ENCODE measurements at places on chromosomes 13 and 19.

DNA sequence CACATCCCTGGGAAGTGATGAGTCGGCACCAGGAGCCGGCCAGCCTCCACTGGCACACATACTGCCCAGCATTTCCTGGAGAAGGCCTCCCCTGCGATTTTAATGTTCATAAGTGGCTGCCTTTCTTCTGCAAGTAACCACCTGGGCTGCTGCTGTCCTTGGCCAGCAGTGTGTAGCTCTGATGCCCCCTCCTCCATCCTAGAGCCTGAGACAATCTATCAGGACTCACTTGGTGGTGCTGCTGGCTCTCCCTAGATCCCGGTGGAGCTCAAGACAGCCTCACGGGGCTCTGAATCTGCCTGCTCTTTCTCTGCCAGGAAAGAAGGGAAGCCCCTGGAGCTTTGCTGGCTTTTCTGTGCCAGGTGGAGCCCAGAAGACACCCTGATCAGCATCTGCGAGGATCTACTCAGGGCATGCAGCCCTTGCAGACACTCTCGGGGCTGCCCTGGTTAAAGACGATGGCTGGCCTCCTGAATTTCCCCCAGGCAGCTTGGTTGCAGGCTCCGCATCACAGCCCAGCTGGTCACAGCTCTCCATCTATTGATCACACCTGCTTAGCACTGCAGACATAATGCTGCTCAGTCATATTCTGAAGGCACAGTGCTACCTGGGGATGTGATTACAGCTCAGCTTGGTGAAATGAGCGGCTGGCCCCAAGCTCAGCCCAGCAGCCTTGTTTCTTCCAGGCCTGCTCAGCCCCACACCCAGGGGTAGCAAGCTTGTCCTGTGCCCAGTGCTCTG lies 122.3 kb downstream of the ZDHHC20 start:
- no peak for DNase-seq

GRCh38 chr13:74037762-74038161 lies 96.4 kb downstream of the KLF12 start:
- DNase-seq: no peak

GRCh38 chr19:54376610-54377285 lies 12.0 kb upstream of the LAIR1 start:
- no peak for DNase-seq

- no peak for DNase-seq
These were observed 155.3 kb downstream of the KCNRG start for GRCh38 chr13:50170447-50171037.

DNA sequence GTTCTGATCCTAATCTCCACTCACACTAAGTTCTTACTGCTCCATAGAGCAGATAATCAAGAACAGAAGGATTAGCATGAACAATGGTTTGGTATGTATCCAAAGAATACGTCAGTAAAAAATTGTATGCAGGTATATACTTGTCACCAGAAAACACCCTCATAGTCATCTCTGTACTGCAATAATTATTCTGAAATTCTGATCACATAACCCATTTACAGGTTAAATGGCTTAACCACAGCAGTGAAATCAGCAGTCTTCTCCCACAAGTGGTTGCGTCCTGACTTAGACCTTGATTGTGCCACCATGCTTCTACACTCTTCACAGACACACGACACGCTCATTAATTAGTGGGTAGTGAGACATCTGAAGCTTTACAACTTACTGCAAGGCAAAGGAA lies 50.9 kb downstream of the LNX2 start:
- no peak for DNase-seq

GRCh38 chr19:2783781-2784145 lies 690 bp upstream of the SGTA start:
- no peak for DNase-seq

DNA sequence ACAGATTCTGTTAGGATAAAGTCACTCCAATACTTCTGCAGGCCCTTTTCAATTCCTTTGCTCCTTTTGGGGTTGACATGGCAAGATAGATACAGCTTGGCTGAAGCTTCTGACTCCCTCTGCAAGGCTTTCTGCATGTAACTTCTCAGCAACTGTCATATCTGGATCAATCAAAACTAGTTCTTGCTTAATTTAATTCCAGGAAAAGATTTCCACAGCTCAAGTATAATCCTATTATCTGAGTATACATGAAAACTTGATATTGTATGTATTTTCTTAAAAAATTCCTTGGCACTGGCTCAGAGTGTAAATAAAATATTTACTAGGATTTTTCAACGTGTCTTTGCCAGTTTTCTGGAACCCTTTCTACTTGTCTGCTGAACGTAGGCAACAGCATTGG lies 109.6 kb downstream of the STARD13 start:
- no peak for DNase-seq

- no peak for DNase-seq
These were observed 6.5 kb downstream of the MAB21L1 start for GRCh38 chr13:35469806-35470525.

- no peak for DNase-seq
These were observed 20.3 kb downstream of the ZNF699 start for GRCh38 chr19:9289231-9289884.

- DNase-seq: no peak
These were observed 1.7 kb upstream of the CADM4 start for GRCh38 chr19:43641333-43641732.

DNA sequence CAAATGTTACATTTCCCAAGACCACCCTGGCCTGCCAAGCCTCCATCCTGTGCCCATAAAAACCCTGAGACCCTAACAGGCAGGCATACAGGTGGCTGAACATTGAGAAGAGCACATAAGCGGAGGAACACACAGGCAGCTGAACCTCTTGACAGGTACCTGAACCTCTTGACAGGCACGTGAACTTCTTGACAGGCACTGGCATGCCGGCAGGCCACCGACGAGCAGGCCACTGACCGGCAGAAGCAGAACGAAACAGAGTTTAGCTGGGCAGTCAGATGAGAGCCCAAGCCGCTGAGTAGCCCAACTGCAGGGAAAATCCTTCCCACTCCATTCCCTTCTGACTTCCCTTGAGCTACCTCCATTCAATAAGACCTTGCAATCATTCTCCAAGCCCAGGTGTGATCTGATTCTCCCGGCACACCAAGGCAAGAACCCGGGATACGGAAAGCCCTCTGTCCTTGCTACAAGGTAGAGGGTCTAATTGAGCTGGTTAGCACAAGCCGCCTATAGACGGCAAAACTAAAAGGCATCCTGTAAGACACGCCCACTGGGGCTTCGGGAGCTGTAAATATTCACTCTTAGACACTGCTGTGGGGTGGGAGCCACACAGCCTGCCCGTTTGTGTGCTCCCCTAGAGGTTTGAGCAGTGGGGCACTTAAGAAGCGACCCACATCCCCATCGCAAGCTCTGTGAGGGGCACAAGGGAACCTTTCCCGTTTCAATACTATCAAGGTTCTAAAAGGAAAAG lies 2613.9 kb upstream of the PCDH20 start:
- no peak for DNase-seq
